ENCODE measurements at places on chromosomes 3 and 15.

DNA sequence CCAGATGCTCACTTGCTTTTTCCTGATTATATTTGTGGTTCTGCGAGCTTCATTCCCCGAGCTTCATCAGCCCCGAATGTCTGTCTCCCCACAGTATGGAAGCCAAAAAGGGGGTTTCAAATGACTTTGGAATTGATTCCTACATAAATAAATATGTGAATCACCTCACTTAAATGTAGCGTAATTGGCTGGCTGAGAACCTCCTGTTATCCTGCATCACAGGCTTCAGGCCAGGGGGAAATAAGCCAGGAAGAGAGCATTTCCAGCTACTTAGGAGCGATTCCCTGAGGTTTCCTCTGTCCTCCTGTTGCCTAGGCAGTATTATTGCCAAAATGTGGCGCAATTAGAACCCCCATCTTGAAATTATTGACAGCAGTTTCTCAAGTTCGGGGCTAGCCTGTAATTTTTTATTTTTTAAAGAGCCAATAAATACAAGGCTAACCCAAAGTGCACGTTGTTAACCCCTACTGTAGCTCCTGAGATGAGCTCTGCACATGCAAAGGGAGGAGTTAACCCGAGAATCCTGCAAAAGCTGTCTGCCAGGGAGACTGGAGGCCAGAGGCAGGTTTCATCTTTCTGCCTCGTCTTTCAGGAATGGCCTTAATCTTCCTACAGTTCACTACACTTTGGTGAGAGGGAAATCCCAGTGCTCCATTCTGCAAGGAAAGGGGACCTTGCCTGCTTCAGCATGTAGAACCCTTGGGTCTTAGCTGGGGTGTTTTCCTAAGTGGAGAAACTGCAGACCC lies 148.2 kb downstream of the ADAMTS9 start:
- DNase-seq = no peak

GRCh38 chr15:70480196-70480856 lies 283.0 kb downstream of the UACA start:
- no peak for DNase-seq

- no peak for DNase-seq
Observed at GRCh38 chr3:136546720-136547119, 205.5 kb downstream of the STAG1 start.

- DNase-seq = no peak
Observed at GRCh38 chr3:15977598-15978232, 179.9 kb upstream of the ANKRD28 start.

- DNase-seq = no peak
Observed at GRCh38 chr3:126118591-126118990, 34.7 kb upstream of the SLC41A3 start.

DNA sequence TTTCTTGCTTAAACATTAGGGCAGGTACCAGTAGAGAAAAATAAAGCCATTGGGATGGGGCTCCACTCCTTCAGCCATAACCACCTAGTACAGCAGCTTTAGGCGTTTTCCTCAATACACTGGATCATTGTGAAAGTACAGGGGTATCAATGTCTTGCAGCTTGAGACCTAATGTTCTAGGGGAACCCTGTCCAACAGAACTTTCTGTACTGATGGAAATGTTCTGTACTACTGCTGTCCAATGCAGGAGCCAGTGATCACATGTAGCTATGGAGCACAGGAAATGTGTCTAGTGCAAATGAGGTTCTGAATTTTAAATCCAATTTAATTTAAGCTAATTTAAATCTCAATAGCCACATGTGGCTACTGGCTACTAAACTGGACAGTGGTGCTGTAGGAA lies 93.9 kb downstream of the NEDD4 start:
- DNase-seq = no peak

DNA sequence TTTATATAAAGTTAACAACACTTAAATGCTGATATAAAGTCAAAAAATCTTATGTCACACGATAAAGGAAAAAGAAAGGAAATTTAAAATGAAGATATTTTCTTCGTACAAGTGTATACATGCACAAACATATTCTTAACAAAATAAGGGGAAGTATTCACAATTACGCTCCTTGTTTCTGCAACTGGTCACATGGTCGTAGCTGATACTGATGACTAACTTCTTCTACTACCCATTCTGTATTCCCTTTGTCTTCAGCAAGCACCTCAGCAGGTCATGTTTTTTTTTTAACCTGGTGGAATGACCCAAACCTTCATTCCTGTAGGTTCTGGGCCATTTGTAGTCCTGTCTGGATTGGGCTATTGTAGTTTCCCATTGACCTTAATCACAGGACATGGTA lies 30.0 kb upstream of the CMTM8 start:
- no peak for DNase-seq

DNA sequence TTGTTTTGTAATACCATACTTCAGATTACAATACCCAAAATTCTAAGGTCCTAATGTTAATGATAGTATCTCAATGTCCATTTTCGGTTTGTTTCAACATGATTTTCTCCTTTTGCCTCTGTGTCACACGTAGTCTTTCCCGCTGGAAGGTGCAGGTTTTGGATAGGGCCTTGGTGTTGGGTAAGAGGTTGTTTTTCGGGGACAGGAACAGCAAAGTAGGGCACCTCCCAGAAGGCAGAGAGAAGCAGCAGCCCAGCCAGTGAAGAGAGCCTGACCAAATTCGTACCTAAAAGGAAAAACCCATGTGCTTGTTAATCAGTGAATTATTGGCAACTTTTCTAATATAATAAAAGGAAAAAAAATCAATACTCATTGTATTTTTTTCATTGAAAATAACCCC lies 14.1 kb downstream of the CLDN1 start:
- DNase-seq = no peak

- DNase-seq = no peak
Observed at GRCh38 chr3:47223755-47224154, 58.8 kb downstream of the KIF9 start.

- no peak for DNase-seq
Observed at GRCh38 chr15:67100801-67101581, 35.6 kb downstream of the SMAD3 start.

- no peak for DNase-seq
Observed at GRCh38 chr15:78308422-78309032, 9.1 kb upstream of the SKIC8 start.

DNA sequence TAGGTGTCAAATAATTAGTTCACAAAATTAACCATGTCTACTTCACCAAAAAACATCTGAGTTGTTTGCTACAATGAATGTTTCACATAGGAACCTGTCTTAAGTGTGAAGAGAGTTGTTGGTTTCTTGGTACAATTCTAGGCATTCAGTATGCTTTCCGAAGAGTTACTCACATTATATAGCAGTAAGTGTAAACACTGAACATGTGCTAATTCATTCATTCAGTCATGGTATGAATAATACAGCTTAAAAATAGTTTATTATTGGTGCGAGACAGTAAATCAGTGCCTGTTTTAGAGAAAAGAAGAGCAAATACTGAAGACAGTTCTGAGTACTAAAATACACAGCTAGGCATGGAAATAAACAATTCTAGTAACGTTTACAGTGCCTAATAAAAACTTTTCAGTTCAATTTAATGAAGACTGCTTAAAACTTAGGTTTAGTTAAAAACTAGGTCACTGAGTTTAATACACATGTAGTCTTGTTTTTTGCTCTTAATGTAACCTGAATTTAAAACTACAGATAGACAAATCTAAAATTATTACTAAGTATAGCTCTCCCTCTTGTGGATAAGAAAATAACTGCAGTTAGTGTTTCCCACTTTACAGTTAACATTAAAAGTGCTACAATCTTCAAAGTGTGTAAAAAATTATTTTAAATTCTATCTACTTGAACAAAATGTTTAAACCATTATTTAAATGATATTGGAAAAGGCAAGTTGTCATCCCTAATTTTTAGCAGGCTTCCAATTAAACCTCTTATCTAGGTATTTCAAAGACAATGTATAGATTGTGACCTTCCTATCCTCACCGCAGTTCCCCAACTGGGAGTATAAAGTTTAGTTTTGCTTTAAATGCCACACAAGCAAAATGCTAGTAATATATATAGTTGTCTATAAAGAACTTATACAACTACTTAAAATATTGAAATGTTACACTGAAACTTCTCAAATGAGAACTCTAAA lies 20.1 kb upstream of the ZCWPW2 start:
- DNase-seq = no peak

- no peak for DNase-seq
Observed at GRCh38 chr3:107283948-107284347, 93.3 kb upstream of the CCDC54 start.

GRCh38 chr15:23687143-23687470 lies at the start of gene NDN:
Gene NDN, minus strand, starts transcription at chr15:23687305. Its CDS starts 88 bp downstream, at chr15:23687217.
- DNase-seq = no peak

DNA sequence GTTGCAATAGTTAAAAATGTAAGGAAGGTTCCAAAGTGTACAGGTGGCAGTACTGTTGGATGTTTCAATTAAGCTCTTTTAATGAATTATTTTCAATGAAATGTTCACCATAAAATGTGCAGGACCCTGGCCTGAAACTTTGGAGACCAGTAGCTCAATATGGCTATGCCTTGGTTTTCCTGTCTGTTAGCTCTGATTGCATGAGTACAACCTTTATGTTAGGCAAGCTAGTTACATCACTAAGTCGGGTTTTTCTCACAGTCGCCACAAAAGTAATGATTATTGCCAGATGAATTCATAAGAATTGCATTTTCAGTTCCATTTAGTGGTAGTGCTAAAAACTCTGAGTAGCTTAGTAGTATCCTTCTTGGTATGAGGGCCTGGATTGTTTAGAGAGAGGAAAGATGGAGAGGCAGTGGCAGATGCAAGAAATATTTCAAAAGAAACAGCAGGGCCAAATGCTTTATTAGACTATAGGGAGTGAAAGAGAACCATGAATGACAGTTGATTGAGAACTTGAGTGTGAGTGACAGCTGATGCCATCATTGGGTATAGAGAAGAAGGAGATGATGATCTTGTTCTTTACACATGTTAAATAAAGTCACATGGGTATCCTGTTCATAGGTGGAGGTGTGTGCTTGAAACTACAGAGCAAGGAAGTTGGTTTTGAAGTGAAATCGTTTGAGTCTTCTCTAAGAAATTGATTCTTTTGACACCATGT lies 109.5 kb downstream of the AKAP13 start:
- DNase-seq = no peak

DNA sequence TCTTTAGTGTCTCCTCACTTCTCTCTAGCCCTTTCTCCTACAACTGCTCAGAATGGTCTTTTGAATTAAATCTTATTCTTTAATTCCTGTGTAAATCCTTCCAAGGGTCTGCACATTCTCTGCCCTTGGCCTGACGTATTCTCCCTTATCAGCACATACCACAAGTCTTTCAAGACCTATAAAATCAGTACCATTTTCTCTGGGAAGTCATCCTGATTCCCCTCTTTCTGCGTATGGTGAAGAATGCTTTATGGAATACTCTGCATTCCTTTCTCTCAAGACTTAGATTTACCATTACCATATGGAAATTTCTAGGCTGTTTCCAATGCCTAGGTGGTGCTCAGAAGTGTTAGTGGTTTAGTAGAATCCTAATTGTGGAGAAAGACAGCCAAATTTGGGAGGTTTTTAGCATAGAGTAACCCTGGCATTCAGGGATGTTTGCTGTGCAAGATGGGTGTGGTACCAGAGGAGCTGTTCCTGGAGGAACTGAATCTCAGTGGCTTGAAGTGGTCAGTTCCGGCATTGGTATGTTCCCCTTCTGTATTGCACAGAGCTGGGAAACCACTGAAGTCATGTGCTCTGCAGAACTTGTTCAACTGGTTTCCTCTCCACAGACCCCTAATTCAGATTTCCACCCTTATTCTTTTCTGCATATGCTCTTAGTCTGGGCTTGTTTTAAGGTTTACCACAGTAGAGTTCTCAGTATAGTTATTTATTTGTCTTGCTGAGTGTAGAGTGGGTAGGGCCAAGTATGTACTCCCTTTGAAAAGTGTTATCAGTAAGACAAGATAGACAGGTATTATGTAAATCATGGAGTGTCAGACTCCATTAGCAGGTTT lies 24.5 kb downstream of the IQGAP1 start:
- no peak for DNase-seq

DNA sequence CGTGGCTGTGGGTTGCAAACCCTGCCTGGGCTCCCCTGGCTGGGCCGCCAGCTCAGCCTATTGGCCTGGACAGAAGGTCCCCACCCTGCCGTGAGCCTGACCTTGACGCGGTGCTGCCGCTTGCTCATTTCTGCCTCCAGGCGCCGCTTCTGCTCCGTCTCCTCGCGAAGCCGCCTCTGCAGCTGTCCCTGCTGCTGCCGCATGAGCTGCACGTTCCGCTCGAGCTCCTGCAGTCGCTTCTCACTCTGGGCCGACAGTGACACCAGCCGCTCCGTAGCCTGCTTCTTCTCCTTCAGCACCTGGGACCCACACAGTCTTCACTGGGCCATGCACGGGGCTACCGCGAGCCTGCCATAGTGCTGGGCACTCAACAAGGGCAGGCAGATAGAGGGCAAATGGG lies 21.7 kb downstream of the KIF7 start:
- no peak for DNase-seq

DNA sequence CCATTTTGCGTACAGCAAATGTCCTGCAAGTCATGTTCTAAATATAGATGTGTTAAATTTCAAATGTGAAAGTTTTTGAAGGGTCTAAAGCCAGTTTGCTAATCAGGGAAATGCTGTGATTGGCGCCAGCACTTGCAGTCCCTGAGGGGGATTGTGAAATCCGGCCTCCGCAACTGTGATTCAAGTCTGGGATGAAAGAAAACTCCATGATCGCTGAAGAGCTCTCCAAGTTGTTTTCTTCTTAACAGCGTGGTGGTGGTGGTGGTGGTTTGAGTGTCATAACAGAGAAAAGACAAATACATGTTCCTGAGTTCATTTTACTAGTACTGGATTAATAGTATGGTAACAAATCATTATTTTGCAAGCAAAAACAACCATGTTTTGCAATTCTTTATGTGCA lies 51.8 kb downstream of the MITF start:
- DNase-seq = no peak

- no peak for DNase-seq
Observed at GRCh38 chr15:75232252-75232813, 25.8 kb upstream of the GOLGA6C start.

- no peak for DNase-seq
Observed at GRCh38 chr3:177147790-177148189, 49.5 kb downstream of the TBL1XR1 start.

DNA sequence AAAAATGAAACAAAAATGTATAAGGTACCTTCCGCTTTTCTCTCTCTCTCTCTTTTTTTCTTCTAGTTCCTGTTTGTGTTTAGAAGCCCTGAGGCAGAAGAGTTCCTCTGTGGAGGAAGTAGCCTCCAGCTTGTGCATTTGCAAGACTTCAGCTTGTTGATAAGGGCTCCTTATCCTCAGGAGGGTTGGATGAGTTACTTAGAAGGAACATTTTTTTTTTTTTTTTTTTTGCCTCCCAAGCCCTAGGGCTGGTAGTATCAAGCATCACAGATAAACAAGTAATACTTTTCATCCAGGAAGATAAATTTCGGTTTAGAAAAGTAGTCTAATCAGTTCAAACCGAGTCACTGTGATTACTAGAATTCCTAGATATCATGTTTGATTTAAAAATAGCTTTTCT lies 91.0 kb upstream of the CBLB start:
- no peak for DNase-seq

Measured in activated CD4-positive, CD25-positive, alpha-beta regulatory T cell (primary cell).